ENCODE measurements at places on chromosomes 2 and 18.

DNA sequence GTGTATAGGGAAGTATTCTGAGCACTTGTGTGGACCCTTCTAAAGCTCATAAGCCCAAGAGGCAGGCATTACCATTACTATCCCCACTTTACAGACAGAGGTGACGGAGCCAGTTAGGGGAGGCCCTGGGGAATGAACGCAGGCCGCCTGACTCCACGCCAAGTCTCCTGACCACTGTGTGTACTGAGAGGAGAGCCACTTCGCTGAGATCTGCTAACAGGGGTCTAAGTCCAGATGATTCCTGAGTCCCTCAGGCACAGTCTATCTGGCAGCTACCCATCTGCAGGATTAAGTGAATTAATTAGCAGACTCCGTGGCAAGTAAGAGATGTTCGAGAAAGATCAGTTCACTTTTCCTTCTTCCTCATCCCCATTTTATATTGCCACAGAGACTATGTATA, 13.7 kb downstream of the CYB5A start:
- no peak for DNase-seq

- no peak for DNase-seq
These were observed 2.0 kb downstream of the LYPD6B start for GRCh38 chr2:149040451-149040850.

- no peak for DNase-seq
These were observed 651.9 kb downstream of the SLC4A3 start for GRCh38 chr2:220279372-220279771.

GRCh38 chr2:79619442-79619841, 106.6 kb downstream of the CTNNA2 start:
- DNase-seq, result no peak

GRCh38 chr2:157620956-157621355, 7.7 kb downstream of the ACVR1C start:
- no peak for DNase-seq

GRCh38 chr2:215900843-215901242, 112.5 kb downstream of the MREG start:
- no peak for DNase-seq

- DNase-seq, result no peak
These were observed 14.9 kb upstream of the KLF11 start for GRCh38 chr2:10028407-10028987.

- DNase-seq, result no peak
These were observed 731.6 kb downstream of the SOCS6 start for GRCh38 chr18:71020342-71021029.

DNA sequence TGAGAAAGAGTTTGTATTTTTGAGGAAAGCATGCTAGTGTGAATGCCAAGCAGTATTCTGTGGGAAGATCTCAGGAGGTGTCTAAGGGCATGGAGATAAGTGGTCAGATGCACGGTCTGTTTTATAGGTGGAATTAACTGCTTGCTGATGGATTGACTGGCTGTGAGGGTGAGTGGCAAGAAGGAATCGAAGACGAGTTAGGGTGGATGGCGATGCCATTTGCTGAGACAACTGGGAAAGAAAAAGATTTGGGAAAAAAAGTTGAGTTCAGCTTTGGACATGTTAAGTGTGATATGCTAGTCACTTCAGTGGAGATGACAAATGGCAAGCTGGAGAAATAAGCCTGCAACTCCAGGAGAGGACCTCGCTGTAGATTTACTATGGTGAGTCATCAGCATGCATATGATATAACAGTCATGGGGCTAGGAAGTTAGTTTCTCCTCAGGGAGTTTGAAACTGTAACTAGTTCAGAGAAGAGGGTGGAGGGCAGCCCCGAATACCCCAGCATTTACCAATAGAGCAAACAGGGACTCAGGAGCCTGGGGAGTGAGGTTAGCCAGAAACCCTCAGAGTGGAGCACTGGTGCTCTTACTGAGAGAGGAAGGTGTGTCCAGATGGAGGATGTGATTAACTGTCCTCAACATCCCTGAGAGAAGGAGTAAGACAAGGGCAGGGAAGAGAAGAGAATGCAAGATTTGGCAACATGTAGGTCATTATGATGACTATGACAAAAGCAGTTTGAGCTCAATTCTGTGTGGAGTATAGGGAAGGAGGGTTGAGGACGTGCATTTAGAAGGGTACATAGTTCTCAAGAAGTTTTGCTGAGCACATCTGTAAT, 2.0 kb upstream of the HK2 start:
- DNase-seq, result peak; percentile 62

- DNase-seq, result no peak
These were observed at the start of gene PRSS56 for GRCh38 chr2:232519581-232520438. TSS of gene PRSS56 (plus strand) at chr2:232520388. CDS start at chr2:232520599, 211 bp downstream.

DNA sequence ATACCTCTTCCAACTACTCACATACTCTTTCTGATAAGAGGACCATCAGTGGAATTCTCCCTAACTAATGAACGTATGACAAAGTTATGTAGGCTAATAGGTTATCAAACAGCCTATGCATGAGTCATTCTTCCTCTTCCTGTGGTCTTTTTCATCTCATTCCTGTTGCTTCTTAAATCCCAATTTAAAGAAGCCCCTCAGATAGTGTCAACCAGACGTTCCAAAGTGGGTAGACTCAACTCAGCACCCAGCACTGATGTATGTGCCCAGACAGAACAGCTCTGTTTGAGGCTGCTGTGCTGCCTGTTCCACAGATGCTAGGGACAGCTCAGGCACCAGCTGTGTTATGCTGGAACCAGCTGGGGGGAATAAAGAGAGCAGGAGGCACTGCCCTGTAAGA, 52.6 kb downstream of the CXCR4 start:
- no peak for DNase-seq

DNA sequence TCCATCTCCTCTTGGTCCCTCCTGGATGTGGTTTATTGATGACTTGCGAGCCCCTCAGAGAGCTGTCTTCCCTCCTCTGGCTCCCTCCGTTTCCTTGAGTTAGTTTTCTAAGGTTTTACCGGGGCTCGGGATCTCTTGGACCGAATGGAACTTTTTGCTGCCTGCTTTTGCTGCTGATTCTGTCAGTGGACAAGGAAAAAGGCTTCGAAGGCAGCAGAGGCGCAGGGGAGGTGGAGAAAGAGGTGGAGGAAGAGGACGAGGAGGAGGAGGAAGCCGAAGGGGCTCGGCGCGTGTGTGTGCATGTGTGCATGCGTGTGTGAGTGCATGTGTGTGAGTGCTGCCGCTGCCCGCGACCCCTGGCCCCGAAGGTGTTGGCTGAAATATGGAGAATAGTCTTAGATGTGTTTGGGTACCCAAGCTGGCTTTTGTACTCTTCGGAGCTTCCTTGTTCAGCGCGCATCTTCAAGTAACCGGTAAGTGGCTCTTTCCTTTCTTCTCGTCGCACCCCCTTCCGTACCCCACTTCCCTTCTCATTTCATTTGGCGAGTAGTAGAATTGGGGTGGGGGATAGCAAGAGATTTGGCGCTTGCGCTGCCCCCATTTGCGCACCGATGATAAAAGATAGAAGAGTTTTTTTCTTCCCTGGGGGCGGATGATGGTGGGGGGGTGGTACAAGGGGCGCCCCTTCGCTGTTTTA, 557 bp downstream of the DCC start:
- DNase-seq, result no peak

GRCh38 chr2:848099-848498, 102.5 kb upstream of the SNTG2 start:
- DNase-seq, result no peak

- peak; percentile 27 for DNase-seq
These were observed 183.8 kb upstream of the STON1 start for GRCh38 chr2:48346124-48346536.

DNA sequence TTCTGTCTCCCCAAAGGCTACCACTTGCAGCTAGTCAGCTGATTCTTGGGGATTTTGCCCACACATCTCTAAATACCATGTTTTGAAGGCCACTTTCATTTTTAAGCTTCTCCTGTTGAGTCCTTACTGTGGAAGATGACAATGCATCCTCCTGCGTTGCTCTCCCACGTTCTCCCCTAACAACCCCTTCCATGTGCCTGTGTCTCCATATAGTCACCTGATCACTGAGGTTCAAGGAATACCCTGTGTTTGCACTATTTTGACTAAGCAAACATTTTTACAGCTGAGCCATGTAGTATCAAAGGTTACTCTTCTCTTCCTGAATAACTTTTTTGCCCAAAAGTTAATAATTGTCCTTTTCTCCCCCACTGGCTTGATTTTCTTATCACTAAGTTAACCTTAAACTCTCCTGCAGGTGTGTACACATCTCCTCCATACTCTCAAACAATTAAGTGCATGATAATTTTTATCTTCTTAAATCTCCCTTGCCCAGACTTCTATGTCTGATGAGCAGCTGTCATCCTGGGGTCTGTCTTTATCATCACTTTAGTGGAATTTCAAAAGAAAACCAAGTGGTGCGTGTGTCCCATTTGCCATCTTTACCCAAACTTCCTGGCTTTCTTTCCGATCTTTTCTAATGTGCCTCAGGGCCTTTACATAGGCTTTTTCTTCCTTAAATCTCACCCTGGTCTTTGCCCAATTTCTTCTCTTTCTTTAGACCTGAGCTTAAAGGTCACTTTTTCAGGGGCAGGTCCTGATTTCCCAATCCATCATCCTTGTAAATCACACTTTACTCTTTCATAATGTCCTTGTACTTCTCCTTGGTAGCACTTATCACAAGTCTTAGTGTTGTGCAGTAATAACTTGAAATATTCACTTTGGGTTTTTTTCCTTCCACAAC, 85.2 kb upstream of the SPATS2L start:
- DNase-seq, result no peak

DNA sequence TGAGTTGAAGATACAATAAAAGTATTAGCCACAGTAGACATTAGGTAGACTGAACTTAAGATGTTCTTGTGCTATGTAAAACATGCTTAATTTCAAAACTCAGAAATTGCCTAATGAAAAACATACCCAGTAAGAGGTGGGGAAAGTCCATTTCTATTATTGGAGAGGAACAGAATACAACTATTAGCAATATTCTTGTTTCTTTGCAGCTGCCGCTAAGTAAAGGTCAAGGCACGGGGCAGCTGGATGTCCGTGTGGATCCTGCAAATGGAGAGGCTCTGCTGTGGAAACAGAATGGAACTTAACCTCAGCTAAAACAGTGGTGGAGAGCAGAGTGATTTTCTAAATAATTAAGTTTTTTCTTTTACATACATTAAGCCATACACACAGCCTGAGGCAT, 139.2 kb upstream of the ARHGAP28 start:
- DNase-seq, result no peak

DNA sequence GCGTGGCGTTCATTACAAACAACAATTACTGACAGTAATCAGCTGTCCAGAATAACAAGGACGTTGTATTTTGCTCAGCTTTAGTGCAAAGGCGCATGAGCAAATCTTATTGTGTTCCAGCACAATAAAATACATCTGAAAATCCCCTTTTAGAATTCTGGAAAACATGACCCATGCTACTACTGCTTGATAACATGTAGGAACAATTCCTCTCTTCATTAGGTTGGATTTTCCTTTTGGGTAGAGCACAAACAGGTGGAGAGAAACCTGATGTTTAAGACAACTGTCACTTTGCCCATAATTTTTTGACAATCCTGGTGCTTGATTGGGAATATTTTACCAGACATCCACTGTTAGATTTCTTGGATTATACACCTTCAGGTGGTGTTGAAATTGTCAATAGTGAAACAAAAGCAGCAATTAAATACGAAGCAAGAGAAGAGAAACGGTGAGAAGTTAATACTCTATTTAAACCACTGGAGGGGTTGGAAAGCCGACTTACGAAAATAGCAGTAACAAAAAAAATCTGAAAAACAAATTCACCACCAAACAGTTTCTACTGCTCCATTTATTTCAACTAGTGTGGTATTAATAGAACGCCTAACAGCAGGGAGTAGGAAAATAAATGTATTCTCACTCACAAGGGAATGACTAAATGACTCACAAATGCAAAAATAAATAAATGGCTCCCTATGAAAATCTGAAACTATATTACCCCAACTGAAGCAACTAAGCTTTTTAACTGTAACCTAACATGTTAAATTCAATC, 102.7 kb downstream of the CPO start:
- DNase-seq, result no peak

DNA sequence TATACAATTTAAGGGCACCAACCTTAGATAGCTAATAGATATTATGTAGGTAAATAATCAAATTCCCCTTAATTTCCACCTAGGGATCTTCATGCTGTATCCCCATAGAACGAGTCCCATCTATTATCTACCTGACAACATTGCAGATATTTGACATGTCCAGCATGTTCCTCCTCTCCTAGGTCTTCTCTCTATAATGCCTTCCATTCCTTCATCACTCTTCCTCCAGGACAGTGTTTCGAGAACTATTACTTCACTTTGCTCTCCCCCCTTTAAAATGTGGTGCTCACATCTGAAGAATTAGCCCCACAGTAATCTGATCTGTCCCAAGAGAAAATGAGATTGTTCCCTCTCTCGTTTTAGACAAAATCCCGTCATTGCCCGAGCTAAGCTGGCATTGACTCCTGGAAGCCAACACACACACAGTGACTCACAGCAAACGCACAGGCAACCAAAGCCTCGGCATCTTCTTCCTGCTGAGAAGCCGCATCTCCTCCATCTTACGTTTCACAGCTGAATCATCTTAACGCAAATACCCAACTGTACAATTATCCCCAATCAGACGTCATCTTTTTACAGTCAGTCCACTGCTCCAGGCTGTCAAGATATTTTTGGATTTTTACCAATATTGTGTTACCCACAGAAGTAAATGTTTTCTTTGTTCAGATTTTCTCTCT, 162.9 kb upstream of the AGAP1 start:
- peak; percentile 88 for DNase-seq

Data from RKO (cell line).